ENCODE measurements at places on chromosomes 3 and 15. TPM values are rescaled to one million over a fixed set of nuclear protein-coding genes. Genes with fewer than 3 reads are reported as not detected.

TMEM207 gene
- not detected for total RNA-seq

OR5K2 gene
- total RNA-seq, result not detected

GPR62 gene
- under 0.01 TPM for total RNA-seq

ARGFX gene
- not detected for total RNA-seq

ISLR2 gene
- under 0.01 TPM for total RNA-seq

SLCO3A1 gene
- total RNA-seq, result 1.8 TPM

STRC gene
- total RNA-seq, result 0.13 TPM

KY gene
- not detected for total RNA-seq

CFAP91 gene
- not detected for total RNA-seq

CHP1 gene
- 67.0 TPM for total RNA-seq

C3orf49 gene
- total RNA-seq, result not detected

DUOXA2 gene
- total RNA-seq, result not detected

ATP13A3 gene
- 125 TPM for total RNA-seq

GOLGA8S gene
- total RNA-seq, result 0.13 TPM

FAM227B gene
- 3.0 TPM for total RNA-seq

AMT gene
- total RNA-seq, result 0.51 TPM

TRPM1 gene
- under 0.01 TPM for total RNA-seq

ZBED2 gene
- total RNA-seq, result under 0.01 TPM

CRBN gene
- total RNA-seq, result 55.2 TPM

NOP10 gene
- 162 TPM for total RNA-seq

VPS18 gene
- 53.5 TPM for total RNA-seq

CTXN2 gene
- total RNA-seq, result not detected

C2CD4B gene
- total RNA-seq, result 28.2 TPM

Data from dermis microvascular lymphatic vessel endothelial cell (primary cell).